ENCODE measurements at places on chromosomes 1 and 21.

GRCh38 chr1:150805899-150806298 lies 2.2 kb downstream of the CTSK start:
- DNase-seq: no peak

DNA sequence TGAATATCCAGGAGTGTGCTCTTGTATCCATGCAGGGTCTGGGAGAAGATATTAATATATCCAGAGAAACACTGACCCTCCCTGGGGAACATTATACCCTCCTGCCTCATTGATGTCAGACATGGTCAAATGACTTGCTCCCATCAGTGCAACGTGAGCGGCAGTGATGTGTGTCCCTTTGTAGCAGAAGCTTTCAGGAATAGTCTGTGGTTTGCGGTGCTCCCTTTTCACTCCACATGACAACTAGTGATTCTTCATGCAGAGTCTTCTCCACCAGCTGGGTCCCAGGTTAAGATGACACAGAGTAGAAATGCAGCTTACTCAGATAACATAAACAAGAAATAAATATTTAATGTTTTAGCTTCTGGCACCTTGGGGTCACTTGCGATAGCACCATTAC lies 31.9 kb upstream of the LYPD8 start:
- DNase-seq: no peak

DNA sequence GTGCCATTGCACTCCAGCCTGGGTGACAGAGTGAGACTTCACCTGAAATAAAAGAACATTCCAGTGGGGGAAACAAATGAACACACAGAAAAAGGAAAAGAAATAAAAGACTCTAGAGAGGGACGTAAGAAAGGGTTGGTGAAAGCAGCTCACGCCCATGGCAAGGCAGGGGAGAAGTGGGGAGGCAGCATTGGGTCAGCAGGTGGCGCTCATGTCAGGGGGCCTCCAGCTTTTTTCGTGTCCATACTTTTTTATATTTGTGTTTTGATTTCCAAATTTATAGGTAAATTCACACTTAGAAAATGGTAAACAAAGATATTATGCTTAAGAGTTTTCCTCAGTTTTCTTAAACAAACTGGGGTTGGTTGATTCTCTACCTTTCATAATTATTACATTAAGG lies 45.5 kb downstream of the VPS13D start:
- DNase-seq: peak; percentile 27

DNA sequence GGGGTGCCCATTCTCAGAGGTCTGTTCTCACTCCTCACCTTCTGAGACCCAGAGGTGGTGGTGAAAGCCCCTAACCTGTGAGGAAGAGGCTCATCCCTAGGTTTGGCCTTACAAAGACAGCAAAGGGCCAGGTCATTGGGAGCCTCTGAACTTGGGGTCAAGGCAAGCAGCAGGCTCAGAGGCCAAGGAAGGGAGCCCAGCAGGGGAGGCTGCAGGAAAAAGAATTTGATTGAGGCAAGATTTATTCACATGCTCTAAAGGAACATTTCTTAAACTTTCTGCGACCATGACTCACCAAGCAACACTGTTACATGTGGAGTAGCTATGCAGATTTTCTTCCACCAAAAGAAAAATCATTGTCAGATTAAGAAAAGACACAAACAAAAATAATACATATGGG lies 132.5 kb upstream of the SYT6 start:
- DNase-seq: no peak

DNA sequence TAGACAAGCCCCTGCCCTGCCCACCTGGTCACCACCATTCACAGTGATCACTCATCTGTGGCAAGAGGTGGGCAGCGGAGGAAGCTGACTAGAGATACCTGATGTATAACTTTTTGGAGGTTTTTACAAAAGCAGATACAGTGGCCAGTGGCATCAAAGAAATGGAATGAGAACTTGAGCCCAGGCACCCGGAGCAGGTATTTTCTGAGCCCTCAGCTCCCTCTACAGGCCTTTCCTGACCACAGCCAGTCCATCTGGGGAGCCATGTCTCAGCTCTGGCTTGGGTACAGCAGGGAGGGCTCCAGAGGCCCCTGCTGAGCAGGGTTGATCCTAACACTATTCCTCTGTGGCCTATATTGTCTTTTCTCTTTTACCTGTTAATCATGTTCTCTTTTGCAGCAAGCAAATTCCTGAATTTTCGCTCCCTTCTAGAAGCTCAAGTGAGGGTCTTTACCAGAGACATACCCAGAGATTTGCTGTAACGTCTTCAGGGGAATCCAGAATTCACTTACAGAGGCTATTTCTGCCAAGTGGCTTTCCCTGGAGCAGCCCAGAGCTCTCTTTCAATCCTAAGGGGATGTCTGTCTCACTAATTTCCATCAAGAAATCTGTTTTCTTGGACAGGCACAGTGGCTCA lies 27.3 kb downstream of the GPR157 start:
- no peak for DNase-seq

DNA sequence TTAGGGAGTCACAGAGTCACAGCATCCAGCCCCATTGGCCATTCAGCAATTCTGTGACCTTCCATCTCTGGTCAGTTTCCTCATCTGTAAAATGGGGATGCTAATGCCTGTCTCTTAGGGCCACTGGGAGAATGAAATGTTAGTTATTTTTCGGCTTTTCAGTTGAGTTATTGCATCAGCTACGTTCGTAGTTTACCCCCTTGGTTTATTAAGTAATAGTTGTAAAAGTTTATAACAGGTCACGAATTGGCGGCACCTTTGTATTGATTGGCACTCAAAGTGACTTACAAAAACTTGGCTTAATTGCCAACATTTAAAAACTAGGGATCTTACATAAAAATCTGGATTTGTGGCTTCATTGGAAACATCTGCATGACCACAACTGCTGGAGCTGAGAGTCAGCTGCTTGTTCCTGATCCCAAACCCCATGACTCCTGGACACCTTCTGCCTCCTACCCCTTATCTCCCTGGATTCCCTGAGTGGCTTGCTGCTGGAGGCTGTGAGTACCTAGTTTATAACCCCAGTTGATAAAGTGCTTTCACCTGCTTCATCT lies 23.0 kb upstream of the SLC1A7 start:
- DNase-seq: no peak

DNA sequence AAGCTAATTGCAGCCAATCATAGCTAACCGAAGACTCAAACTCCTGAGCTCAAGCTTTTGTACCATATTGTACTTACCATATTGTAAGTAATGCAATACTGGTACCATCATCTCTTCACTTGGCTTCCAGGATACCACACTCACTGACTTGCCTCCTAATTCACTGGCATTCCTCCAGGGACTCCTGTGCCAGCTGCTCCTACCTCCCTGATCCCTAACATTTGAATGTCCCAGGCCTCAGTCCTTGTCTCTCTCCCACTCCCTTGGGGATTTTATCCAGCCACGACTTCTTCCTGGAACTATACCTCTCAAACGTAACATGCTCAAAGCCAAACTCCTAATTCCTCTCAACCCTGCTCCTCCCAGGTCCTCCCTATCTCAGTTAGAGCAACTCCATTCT lies 33.8 kb downstream of the USP48 start:
- DNase-seq: no peak

DNA sequence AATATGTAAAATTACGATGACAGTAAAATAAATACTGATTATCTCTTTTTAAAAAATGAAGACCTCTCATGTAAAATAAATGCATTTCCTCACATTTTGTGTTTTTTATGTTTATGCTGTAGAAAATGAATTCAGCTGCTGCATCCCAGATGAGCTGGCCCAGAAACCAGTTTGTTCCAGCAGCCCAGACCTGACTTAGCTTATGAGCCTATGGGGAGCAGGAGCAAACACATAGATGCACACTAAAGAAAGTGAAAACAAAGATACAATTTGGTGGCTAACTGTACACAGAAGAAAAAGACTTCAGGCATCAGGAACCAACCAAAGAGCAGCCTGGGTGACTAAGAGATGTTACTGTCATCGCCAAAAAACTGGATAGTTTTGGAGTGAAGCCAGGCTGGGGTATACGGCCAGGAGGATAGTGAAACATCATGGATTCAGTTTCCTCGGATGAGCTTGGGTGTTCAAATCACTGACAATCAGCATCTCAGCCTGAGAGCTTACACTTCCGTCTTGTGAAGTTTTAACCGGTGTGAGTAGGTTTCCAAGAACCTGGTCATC lies 113.9 kb upstream of the BACE2 start:
- no peak for DNase-seq

DNA sequence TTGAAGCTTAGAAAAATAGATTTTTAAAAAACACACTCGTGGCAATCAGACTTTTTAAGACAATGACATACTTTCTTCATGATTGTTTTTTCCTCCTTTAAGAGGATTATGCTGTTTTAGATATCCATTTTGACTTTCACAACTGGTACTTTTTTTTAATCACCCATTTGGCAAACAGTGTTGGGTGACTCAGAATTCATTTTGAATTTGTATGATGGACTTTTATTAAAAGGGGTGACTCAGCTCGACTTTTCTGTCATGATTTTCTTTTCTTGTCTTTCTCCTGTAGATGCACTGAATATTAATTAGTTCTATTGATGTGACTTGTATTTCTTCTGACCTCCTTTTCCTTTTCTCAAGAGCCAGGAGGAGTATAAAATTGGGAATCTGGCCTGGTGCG lies 44.7 kb downstream of the FMN2 start:
- no peak for DNase-seq

DNA sequence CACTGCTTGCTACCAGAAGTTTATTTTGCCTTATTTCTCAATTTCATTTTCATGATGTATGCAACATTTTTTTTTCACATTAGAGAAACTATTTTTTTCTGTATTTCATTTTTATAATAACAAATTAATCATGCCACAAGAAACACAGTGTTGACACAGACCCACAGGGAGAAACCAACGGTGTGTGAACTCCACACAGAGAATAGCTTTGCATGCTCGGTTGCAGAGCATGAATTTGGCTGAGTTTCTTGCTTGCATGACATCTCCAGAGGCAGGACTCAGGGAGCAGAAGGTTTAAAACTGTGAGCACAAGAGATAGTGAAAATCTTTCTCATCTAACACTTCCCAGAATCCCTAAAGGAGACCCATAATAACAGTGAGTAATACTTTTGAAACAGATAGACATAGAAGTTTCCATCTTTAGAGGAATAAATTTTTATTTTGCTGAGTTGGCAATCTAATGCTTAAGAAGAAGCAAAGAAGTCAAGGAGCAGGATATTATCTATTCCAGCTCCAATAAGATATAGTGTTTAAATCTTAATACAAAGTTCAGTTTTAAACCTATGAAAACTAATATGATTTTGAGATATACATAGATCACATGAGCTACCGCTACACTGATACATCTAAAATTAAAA lies 890.9 kb downstream of the MRPL39 start:
- no peak for DNase-seq

DNA sequence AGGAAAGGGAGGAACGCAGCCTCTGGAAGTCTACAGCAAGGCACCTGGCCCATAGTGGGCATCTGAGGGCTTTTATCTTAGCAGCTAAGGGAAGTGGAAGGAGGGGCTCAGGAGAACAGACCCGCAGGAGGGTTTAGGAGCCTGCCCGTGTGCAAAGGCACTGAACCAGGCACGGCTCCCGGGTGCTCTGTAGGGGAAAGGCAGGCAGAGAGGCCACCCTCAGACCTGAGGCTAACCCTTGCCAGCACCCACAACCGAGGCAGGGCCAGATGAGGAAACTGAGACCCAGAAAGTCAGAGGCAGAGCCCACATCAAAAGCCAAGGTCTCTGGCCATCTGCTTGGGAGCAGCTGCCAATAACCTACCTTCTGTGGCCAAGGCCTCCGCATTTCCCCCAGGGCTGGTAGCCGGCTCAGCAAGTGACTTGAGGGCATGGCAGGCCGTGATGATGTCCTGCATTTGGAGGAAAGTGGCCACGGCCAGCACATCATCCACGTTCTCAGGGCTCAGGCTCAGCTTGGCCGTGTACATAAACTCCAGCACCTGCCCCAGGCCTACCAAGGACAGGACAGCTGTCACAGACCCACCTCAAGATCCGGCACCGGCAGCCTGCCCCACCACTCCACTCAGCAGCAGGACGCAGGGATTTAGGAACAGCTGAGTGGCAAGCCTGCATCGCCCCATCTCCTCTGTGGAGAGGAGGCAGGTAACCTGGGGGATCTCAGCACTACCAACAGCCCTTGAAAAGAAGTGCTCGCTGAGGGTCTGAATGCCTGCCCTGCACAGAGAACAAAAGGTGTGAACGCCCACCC lies 29.1 kb downstream of the ZBTB17 start:
- DNase-seq: no peak

DNA sequence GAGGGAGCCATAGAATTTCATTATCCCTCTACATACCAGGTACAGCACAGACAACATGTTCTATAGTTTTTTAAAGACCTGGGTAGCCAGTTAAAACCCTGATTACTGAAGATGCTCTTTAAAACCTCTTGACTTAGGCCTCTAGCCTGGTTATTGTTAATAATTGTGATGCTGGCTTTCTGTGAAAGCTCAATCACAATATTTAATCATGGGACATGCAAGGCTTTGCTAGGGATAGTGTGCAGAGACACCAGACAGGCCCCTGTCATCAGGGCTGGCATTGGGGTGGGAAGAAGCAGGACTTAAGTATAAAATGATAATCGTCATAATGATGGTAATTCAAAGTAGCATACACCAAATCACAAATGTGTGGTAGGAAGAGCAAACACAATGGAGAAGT lies 274.4 kb downstream of the PTBP2 start:
- DNase-seq: no peak

- DNase-seq: no peak
Observed at GRCh38 chr1:64692911-64693310, 52.0 kb upstream of the RAVER2 start.

DNA sequence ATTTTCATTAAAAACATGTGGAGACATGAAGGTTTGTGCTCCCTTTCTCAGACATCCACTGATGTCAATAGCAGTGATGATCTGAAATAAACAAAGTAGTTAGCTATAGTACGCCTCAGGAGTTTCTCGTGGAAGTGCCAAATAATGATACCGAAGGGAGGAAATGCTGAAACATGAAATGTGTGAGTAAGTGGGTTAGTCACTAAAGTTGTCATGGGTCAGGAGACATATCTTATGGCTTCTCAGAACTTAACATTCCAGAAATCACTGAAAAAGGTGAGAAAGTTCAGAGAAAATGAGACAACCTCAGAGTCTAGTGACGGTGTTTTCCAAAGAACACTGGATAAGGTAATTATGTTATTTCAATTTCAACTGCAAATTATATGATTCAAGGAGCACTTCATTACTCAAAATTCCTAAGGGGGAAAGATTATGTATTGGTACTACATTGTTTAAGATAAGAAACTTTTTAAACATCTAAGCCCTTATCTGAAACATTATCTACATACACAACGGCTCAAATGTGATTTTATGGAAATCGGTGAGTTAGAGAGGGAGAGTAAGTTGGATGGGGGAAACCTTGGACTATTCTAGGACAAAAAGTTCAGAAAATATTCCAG lies 20.6 kb downstream of the NIBAN1 start:
- DNase-seq: no peak

GRCh38 chr1:153533689-153534201 lies 2.0 kb downstream of the S100A6 start:
- no peak for DNase-seq

- DNase-seq: peak; percentile 57
Observed at GRCh38 chr1:26723013-26723991, 27.5 kb downstream of the ARID1A start.

- DNase-seq: no peak
Observed at GRCh38 chr1:243980471-243980870, 70.6 kb upstream of the ZBTB18 start.
